Stimulated activated CD8-positive, alpha-beta memory T cell treated with anti-CD3 and anti-CD28 coated beads, Interleukin-12 subunit alpha, Interleukin-12 subunit beta, amount 100 ng/mL, for 4 hours (primary cell): ENCODE measurements at places on chromosomes 5 and 9.

- no peak for DNase-seq
Measured at GRCh38 chr5:65252977-65253376, 228.7 kb downstream of the ADAMTS6 start.

GRCh38 chr9:119375892-119376291, 6.7 kb upstream of the BRINP1 start:
- DNase-seq = no peak

DNA sequence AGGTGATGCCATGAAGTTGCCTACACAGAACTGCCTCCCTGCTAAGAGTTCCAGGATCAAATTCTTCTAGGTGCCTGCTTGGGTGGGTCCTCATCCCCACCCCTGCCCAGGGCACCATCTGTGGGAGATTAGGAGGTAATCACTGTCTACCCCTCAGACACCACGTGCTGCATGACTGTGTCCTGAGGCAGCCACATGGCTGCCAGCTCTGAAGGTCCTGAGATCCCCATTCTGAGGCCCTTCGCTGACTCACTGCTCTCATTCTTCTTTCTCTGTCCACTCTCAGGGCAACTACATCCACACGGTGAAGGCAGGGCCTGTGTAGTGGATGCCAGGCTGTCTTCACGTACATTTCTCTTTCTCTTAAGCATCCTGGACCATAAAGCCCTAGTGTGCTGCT, 222.9 kb upstream of the ANKRD55 start:
- no peak for DNase-seq

- DNase-seq = no peak
Measured at GRCh38 chr5:181052672-181053487, 12.8 kb downstream of the BTNL9 start.

- DNase-seq = no peak
Measured at GRCh38 chr9:118558891-118559290, 810.3 kb downstream of the BRINP1 start.

- no peak for DNase-seq
Measured at GRCh38 chr9:116877072-116877471, 190.0 kb downstream of the TRIM32 start.

DNA sequence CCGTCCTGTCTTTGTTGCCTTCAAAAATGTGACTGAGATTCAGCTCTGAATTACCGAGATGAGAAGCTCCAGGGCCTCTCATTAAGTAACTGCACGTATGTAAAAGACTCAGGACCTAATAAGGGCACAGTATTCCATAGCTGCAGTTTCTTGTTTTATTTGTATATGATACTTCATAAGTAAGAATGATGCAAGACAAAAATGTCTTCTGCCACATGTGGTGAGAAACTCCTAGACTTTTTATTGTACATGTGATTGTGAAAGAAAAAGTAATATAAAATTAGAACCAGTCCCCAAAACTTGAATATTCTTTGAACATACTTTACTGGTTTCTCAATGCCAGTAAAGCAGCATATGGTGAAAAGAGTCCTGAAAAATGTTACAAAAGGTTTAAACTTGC, 110.1 kb upstream of the OTULINL start:
- no peak for DNase-seq

GRCh38 chr5:10556289-10556807, 7.5 kb upstream of the ANKRD33B start:
- DNase-seq = no peak

DNA sequence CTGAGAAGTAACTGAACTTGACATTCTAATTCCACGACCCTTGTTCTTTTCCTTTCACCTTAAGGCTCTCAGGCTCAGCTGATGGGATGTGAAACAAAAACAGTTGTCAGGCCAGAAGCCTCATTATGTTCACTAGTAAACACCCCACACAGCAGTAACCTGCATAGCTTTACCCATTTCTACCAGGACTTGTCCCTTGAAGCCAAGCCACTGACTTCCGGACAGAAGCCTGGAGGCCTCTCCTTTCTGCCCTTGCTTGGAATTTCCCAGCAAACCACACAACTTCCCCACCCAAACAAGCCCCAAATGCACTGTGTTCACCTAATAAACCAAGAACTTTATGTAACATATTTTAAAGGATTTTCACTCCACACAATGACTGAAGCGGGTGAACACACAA, 19.6 kb downstream of the PRUNE2 start:
- DNase-seq = no peak

- no peak for DNase-seq
Measured at GRCh38 chr5:73061593-73061992, 58.8 kb upstream of the TMEM171 start.

DNA sequence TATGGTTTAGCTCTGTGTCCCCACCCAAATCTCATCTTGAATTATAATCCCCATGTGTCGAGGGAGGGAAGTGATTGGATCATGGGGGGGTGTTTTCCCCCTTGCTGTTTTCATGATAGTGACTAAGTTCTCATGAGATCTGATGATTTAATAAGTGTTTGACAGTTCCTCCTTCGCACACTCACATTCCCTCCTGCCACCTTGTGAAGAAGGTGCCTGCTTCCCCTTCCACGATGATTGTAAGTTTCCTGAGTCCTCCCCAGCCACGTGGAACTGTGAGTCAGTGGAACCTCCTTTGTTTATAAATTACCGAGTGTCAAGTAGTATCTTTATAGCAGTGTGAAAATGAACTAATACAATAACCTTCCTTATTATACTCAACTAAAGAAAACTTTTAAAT, 24.3 kb upstream of the TEX10 start:
- no peak for DNase-seq

- no peak for DNase-seq
Measured at GRCh38 chr5:140035881-140036280, 7.2 kb downstream of the NRG2 start.

DNA sequence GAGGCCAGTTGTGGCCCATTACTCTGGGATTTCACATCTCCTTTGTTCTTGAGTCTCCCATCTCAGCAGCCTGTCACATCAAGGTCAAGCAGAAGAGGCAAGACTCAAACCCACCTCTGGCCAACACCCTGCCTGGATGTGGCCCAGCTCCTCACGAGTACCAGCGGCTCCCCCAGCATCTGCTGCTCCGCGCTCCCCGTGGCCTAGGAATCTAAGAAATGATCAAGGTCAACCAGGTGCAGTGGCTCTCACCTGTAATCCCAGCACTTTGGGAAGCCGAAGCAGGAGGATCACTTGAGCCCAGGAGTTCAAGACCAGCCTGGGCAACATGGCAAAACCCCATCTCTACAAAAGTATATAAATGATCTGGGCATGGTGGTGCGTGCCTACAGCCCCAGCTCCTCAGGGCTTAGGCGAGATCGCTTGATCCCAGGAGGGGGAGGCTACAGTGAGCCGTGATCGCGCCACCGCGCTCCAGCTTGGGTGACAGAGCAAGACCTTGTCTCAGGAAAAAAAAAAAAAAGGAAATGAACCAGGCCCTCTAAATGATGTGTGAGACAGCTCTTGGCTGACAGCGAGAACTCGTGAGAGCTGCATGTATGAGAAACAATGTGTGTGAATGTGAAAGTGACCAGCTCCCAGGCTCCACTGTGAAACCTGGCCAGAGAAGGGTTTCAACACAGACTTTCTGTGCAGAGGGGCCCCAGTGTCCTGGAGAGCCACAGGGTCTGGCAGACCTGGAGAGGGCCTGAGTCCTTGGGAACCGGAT, 61.6 kb upstream of the ANGPTL2 start:
- no peak for DNase-seq

DNA sequence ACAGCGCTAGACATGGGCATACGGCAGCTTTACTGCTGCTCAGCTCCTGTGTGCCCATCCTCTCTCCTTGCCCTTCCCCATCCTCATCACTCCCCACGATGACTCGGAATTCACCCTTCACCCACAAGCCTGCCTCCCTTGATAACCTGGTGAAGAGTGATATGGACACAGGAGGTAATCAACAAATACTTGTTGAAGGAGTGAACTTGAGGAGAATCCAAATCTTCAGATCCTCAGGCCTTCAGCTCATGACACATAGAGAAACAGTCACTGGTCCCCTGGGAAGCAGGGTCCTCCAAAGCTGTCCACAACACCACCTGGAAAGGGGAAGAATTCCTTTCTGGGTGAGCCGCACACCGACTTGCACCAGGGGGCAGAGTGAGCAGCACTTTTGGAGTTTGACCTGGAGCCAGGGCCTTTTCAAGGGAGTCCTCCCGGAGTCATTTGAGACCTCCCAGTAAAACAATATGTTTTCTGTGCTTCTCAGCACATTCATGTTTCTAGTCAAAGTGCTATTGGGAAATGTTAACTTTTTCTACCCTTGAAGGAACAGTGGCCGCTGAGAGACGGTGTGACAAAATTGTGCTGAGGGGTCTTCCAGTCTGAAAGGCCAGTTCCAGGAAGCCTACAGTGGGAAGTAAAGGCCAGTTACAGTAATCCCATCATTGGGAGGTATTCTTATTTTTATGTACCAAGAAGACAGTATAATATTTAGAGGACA, 332.3 kb downstream of the CWC27 start:
- no peak for DNase-seq

DNA sequence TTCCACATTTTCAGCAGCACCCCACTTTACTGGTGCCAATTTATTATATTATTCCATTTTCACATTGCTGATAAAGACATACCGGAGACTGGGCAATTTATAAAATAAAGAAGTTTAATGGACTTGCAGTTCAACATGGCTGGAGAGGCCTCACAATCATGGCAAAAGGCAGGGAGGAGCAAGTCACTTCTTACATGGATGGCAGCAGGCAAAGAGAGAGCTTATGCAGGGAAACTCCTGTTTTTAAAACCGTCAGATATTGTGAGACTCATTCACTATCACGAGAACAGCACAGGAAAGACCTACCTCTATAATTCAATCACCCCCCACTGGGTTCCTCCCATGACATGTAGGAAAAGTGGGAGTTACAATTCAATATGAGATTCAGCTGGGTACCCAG, 641.8 kb upstream of the MEF2C start:
- no peak for DNase-seq

GRCh38 chr9:123656565-123656964, 273.4 kb downstream of the DENND1A start:
- no peak for DNase-seq

DNA sequence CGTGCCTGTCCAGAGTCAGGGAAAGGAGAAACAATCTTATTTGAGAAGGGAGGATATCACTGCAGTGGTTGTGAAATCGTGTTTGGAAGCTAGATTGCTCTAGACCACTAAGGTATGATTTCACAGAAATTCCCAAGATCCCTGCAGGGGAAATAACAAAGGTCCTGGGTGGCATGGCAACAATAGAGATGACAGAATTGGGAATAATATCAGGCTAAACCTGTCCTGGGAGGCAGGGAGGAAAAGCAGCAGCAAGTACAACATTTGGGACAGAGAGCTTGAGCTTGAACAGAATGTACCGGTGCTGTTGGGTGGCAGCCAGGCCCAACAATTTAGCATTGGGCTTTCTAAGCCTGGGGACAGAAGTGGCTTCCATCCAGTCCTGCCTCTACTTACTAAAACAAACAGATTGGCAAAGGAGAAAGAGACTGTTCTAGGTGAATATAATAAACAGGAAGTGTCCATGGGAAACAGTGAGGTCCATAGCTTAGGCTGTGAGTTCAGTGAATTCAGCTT, 17.0 kb upstream of the ARHGAP26 start:
- no peak for DNase-seq

GRCh38 chr5:113808956-113809355, 295.5 kb downstream of the YTHDC2 start:
- DNase-seq = no peak

GRCh38 chr5:60538426-60538825, 161.5 kb downstream of the DEPDC1B start:
- no peak for DNase-seq

DNA sequence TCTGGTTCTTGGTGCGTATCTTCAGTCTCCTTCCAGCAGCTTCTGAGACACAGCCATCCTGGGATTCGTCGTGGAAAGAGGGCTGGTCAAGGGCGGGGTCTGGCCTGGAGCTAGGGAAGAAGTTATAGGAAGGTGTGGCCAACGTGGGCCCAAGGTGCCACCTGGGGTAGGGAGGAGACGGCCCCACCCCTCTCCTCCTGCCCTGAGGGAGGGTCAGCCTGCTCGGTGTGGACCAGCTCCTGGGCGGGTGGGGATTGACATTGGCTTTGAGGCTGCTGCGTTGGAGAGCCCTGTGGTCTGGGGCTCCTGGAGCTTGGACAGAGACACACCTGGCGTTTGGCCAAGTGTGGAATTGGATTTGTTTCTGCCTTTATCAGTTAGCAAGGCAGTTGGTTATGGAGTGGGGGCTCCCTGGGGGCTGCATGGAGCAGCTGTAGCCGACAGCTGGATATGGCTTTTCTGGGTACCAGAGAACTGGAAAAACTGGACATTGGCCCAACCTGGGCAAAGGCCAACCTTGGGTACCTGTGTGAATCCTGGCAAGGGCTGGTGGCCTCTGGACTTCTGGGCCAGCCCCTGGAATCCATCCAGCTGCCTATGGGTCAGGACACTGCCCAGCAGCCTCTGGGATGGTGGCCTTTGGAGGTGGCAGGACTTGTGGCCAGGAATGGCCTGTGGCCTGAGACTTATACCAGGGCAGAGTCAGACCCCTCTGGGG, 75.7 kb upstream of the PPP1R26 start:
- no peak for DNase-seq

DNA sequence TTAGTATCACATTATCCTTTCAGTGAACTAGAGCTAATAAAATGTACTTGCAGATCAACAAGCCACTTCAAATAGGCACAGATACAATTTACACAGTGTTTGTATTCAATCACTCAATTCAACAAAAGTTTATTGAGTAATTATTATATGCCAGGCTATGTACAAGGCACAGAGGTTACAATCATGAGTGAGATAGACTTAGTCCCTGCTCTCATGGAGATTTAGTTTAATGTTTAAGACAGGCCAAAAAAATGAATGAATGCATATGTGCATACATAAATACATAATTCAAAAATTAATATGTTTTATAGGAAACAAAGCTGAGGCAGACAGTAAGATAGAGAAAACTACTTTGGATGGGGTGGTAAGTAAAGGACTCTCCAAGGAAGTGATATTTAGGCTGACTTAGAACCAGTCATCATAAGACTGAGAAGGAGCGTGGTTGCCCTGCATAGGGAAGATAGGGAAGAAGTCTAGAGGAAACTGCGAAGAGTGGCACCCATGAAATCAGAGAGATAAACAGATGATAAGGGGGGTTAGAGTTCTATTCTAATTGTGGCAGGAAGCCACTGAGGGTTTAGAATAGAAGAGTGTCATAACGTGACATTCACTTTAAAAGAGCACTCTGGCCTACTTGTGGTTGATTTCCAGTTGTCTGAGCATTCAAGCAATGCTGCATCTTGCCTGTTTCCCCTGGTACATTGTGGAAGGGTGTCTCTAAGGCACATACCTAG, 49.7 kb upstream of the GRAMD2B start:
- DNase-seq = no peak

GRCh38 chr5:127766676-127767335, 63.6 kb downstream of the CCDC192 start:
- no peak for DNase-seq
